Stimulated activated CD4-positive, alpha-beta T cell treated with anti-CD3 and anti-CD28 coated beads, Interleukin-4, amount 100 ng/mL, for 4 hours (primary cell): ENCODE measurements at places on chromosomes 12 and 14.

- DNase-seq: no peak
Observed at GRCh38 chr14:89640141-89640540, 223.1 kb upstream of the FOXN3 start.

DNA sequence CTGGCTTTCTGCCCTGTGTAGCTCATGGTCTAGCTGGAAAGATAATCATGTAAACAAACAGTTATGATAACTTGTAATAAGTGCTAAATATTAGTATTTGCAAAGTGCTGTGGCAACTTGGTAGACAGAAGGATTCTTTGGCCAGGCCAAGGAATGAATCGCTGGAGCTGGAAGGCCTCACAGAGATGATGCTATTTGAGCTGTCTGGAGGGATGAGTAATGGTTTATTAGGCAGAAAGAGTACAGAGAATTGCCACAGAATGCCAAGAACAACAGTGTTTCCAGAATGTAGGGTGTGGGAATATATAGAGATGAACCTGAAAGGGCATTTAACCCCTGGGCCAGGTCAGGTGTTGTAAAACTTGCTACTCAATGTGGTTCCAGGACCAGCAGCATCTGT lies 27.6 kb downstream of the OTX2 start:
- DNase-seq: no peak

DNA sequence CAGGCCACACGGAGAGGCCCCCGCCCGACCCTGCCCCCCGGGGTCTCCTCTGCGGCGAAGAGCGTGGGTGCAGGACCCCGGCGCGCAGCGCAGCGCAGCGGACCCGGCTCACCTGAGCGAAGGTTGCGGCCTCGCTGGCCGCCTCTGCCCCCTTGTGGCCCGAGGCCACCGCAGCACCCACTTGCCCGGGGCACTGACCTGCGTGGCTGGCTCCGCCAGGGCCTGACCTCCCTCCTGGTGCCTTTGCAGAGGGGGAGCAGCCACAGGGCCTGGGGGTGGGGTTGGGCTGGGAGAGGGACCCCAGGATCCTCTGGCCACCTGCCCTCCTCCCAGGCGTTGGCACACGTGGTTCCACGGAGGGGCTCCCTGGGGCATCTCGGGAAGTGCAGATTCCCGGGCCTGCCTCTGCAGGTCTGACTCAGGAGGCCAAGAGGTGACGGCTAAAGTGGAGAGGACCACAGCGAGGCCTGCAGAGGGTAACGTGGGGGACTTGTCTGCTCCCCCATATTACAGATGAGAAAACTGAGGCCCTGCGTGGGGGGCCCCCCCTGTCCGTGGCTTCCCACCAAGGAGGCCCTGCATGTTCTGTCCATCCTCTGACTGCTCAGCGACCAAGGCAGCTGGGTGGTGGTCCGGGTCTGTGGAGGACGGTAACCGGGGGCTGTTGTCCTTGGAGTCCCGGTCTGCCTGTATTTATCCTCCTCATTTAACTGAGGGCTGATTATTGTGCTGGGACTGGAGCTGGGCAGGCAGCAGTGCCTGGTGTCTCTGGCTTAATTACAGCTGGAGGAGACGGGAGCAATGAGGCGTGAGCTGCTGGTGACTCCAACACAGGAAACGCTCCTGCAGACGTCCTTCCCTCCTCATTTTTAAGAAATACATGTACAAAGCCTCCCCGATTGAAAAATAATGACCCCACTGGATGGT lies 67.9 kb upstream of the BEGAIN start:
- peak; percentile 19 for DNase-seq

- no peak for DNase-seq
Observed at GRCh38 chr14:52265253-52265652, 2.2 kb upstream of the PTGDR start.

DNA sequence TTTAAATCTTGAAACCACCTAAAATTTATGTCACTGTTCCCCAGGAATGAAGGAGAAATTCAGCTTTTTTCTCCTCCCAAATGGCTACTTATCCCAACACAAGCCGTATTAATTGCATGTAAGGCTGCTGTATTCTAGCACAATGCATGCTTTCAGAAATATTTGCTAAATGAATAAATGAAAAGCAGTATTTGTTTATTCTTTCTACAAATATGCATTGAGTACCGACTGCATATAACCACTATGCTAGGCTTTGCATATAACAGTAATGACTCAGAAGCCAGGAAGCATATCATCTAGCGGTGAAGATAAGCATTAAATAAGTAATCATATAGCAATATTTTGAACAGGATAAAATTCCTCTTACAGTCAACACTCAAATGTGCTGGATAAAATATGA lies 5.7 kb upstream of the LRR1 start:
- DNase-seq: no peak

- no peak for DNase-seq
Observed at GRCh38 chr14:101986953-101987352, 22.6 kb downstream of the DYNC1H1 start.

- DNase-seq: no peak
Observed at GRCh38 chr12:69464428-69464827, 5.8 kb upstream of the FRS2 start.

DNA sequence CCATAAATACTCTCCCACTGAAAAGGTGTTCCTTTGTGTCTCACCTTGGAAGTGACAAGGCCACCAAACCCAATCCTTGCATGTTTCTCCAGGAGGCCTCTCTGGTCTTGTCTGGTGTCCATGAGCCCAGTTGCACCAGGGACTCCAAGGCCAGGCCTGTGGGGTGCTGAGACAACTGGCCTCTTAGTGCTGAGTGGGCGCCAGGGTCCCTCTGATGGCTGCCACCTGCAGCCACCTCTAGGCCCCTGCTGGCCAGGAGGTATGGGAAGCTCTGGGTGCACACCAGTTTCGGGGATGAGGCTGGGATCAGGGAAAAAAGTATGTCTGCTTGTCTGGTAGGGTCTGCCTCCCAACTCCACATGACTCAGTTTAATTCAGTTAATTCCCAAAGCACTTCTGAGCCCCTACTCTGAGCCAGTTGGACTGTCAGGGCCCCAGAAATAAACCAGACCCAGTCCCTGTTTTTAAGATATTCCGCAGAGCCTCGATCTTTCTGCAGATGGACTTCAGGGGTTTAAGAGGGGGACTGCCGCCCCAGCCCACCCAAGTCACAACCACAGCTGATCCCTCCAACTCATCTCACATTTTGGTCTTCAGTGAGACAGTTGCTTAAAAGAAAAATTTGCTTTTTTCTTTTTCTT lies 15.0 kb upstream of the FAM181A start:
- no peak for DNase-seq

DNA sequence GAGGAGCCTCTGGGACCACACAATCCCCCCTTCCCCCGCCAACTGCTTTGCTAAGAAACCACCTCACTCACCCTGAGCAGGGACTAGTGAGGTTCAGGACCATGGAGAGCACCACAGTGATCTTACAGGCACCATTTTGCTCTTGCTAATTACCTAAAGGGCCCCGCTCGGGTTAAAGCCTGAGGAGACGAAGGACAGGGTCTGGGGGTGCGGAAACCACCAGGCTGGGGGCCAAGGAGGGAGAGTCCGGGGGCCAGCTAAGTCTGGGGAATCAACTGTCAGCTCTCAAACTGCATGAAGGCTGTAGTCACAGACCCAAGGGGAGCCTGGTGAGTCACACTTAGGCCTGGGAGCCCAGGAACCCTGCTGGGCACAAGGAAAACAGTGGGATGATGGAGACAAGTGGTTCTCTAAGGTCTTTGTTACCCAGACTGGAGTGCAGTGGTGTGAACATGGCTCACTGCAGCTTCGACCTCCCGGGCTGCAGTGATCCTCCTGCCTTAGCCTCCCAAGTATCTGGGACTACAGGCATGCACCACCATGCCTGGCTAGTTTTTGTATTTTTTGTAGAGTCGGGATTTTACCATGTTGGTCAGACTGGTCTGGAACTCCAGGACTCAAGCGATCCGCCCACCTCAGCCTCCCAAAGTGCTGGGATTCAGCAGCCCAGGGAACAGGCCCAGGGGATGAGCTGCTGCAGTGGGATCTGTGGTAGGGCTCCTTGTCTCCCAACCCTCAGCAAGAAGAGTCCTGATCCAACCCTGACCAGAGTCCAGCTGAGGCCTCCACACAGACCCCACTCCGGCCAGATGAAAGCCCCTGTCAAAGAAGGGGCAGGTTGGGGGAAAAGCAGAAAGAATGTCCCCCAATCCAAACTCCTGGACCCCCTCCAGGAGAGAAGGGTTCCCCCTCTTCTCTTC lies 98.8 kb downstream of the CALM1 start:
- no peak for DNase-seq

DNA sequence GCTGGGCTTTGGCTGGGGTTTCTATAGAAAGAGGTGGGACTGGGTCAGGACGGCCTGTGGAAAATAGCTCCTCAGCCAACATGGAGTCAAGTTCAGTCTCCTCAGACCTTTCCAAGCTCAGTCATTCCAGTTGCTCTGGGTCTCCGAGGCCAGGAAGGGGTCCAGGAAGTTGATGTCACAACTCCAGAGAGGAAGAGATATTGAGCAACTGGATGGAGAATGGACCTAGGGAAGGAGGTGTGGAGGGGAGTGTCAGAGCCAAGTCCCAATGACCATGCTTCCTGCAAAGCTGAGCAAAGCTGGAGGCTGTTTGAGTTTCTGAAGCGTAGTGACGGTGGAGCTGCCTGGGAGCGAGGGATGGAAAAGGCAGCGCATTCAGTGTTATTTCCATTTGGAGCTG lies 86.1 kb downstream of the SLC24A4 start:
- DNase-seq: no peak

DNA sequence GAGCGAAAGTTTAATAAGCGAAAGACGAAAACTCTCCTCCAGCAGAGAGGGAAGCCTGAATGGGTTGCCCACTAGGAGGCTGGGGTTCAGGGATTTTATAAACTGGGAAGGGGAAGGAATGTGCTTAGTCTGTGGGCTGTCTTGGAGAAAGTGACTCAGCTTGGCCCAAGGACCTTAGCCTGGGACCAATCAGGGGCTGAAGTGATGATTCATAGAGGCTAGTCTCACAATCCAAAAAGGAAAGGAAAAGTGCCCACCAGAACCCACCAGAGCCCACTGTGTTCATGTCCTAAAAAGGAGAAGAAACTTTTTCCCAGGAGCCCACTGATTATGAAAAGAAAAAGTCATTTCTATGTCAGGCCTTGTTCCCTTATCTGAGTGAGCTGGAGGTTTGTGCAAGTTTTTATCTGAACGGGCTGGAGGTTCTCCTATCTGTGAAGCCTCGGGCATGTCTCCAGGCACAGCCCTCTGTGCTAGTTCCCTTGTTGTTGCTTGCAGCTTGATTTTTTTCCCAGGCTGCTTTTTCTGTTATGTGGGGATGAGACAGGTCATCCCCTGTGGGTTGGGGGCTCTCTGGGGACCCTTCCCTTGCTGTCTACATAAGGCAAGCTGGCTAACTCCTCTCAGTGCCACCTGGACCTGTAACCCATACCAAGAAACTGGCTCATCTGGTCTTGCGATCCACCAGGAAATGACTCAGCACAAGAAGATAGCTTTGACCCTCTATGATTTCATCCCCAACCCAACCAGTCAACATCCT lies 8.3 kb upstream of the GOLGA5 start:
- DNase-seq: no peak

GRCh38 chr12:14681625-14682024 lies 14.8 kb downstream of the GUCY2C start:
- no peak for DNase-seq

DNA sequence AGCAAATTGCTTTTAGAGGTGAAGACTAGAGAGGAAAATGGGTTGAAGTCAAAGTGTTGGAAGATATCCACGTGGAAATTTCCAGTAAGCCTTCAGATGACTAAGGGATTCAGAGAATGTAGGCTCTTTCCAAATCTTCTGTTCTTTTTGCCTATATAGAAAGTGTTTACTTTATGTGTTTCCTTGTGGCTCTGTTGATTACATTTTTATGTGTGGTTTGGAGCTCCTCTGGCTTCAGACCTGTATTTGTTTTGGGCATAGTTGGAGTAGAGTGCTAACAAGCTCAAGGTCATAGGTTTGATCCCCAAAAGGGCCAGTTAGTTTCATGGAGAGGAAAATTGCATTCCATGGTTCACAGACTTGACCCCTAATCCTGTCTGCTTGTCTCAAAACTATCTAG lies 91.9 kb downstream of the IGF1 start:
- DNase-seq: no peak

- no peak for DNase-seq
Observed at GRCh38 chr12:14802247-14802646, 1.0 kb downstream of the WBP11 start.

GRCh38 chr12:116138364-116138763 lies 139.1 kb downstream of the MED13L start:
- no peak for DNase-seq

GRCh38 chr14:68940614-68941185 lies 38.4 kb downstream of the ACTN1 start:
- DNase-seq: no peak

DNA sequence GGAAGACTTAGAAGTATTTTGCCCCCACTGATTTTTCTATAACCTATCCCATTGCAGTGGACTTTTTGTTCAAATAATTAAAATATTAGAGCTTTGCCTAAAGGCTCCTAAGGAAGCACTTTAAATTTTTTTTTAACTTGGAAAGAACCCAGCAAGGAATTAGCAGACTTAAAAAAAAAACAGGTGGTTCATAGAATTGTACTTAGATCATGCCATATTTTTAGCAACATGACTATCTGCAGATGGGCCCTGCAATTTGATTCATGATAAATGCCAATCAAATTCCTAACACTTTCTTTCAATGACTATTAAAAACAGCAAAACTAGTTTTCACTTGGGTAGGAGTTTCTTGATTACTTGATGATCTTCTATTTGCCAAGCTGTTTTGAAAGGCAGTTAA lies 11.5 kb downstream of the ADAMTS20 start:
- DNase-seq: no peak

GRCh38 chr14:68695326-68695768 lies 97.5 kb downstream of the ZFP36L1 start:
- DNase-seq: peak; percentile 34

- DNase-seq: no peak
Observed at GRCh38 chr14:68718023-68718990, 74.6 kb downstream of the ZFP36L1 start.

GRCh38 chr12:87280356-87280755 lies 748.8 kb downstream of the C12orf50 start:
- no peak for DNase-seq

GRCh38 chr14:63747846-63748245 lies 20.0 kb upstream of the SGPP1 start:
- no peak for DNase-seq

DNA sequence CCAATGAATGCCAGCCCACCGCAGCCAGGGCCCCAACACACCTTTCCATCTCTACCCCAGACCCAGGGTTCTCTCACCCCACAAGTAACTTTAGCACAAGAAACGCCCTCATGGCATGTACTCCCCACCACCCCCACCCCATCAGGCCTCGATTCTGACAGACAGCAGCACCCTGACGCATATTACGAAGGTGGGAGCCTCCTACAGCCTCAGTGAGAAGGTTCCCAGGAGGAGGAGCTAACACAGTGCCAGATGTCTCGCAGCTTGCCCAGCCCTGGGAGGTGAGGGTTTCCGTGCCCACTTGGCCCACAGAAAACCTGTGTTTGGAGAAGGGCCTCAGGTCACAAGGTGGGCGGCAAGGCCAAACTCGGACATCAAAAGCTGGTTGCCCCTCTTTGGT lies 32.4 kb downstream of the CCDC88C start:
- no peak for DNase-seq
